ENCODE measurements at places on chromosomes 4 and X.

DNA sequence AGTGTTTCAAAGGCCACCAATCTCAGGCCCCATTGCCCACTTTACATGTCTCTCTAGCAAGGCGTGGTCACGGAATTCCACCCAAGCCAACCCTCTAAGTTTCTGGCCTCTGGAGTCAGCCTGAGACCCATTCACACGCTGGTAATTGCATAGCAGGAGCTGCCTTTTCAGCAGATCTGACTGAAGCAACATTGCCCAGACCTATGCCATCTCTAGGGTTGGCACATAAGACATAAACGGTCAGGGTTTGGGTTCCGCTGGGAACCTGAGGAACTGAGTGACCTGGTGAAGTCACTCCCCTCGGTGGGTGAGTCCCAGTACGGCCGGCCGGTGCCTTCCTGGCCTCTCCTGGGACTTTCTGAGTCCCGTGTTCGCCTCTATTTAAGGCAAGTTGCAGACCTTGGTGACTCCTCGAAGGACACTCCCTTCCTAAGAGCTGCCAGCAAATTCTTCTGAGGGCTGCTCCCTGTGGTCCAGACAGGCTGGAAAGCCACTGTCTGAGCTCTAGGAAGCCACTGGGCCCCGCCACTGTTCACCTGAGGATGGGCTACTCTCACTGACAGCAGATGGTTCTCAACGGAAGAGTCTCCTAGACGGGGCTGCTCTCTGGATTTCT, 15.9 kb downstream of the CTAG1A start:
- no peak for DNase-seq

- DNase-seq = no peak
These were observed 34.3 kb downstream of the FGFRL1 start for GRCh38 chr4:1045595-1046201.

DNA sequence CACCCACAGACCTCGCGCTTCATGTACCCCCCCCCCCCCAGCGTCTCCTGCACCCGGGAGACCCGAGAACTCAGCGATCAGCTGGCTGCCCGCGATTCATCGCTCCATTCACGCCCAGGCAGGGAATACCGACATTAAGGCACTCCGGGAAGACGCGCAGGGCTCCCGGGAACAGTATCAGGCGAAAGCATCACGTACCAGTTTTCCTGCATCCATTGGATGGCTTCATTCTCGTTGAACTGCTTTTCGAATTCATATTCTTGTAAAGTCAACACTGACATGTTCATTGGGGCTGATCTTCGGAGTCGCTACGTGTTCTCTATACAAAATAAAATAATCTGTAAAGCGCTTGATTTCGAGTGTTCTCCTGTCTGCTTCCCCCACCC, 373 bp downstream of the ELOVL6 start:
- DNase-seq = no peak

- no peak for DNase-seq
These were observed 79.0 kb downstream of the PDE5A start for GRCh38 chr4:119549639-119550038.

DNA sequence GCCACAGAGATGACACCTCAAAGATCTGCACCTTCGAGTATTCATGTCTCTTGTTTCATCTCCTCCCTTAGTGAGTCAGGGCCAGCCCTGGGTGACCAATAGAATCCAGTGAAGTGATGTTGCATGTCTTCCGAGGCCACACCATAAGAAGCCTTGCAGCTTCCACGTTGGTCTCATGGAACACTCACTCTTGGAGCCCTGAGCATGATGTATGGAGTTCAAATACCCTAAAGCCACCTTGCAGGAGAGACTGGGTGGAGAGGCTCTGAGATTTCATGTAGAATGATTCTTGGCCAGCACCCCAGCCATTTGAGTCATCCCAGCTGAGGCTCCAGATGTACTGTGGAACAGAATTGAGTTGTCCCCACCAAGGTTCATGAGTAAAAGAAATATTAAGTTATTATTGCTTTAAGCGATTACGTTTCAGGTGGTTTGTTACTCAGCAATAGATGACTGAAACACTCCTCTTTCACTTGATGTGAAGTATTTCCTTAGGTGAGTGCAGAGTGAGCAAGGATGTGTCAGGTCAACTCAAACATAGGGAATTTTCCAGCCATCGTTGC, 5.0 kb upstream of the RP2 start:
- DNase-seq = no peak

DNA sequence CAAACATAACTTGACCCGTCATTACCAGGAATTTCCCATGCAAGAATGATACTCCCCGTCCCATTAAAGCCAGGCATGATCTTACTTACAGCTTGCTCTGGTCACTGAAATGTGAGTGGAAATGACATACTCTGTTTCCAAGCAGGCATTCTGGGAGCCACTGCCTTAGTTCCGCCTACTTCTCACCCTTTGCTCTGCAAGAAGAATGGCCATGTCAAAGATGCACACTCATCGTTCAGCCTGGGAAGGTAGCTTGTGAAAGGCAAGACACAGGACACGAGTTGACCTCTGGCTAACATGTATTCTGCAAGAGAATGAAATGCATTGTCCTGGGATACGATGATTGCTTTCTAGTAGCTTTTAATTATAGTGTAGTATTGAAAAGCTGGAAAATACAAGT, 1144.4 kb downstream of the NLGN4X start:
- no peak for DNase-seq

GRCh38 chrX:63350465-63350877, 661 bp downstream of the SPIN4 start:
- no peak for DNase-seq

- DNase-seq = no peak
These were observed at the start of gene PSAPL1 for GRCh38 chr4:7434766-7435150. Gene PSAPL1, minus strand, starts transcription at chr4:7434930. Its CDS starts 51 bp downstream, at chr4:7434879.

DNA sequence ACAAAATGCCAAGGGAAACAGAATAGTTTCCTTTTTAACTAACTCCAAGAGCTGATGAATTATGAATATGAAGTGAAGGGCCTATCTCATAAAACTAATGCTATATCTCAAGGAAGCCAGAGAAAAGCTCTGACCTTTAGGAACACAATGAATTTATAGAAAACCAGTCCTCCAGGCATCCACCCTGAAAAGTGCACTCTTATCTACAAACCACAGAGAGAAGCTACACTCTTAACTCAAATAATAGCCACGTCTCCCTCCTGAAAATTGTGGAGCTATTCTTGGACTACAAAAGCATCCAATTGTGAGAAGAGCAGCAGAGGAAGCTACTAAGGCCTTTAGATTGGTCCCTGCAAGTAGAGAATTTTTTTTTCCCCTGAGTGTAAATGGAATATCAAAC, 253.9 kb downstream of the IL15 start:
- DNase-seq = no peak

- no peak for DNase-seq
These were observed 31.9 kb downstream of the MGAT4D start for GRCh38 chr4:140466146-140466545.

- no peak for DNase-seq
These were observed 57.2 kb downstream of the IRF2 start for GRCh38 chr4:184416913-184417734.

DNA sequence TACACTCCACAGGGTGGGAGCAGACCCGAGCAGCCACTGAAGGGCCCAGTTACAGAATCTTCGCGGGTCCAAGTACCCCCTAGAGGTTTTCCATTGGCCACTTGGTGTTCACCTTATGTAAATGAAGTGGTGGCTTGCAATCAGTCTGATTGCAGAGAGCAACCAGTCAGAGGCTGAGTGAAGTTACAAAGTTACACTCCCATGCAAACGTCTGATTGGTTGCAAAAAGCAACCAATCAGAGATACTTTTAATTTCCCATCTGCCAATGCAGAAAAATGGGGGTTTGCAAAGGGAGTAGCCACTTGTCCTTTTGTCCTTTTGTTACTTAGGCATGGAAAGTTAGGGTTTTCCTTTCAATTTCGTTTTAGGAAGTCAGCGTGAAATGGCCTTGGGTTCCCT, 27.0 kb upstream of the NKAP start:
- DNase-seq = no peak

DNA sequence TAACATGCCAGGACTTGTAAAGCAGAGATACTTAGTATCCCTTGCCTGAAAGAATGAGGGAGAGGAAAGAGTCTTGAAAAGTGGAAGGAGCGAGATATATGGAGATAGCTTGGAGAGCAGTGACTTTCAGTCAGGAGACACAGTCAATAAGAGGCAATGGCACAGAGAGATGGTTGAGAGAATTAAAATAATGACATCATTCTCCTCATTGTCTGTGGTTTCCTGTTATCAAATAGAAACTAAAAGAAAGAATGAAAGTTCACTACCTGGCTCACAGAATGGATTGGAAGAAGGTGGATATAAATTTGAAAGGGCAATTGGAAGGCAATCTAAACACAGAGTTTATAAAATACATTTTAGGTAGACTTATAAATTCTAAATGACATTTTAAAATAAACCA, 760.2 kb upstream of the AADAT start:
- DNase-seq = no peak

GRCh38 chrX:50769389-50770063, 44.5 kb downstream of the SHROOM4 start:
- DNase-seq = no peak

- DNase-seq = no peak
These were observed 56.6 kb upstream of the CHRDL1 start for GRCh38 chrX:110852180-110852579.

GRCh38 chrX:43467608-43468234, 188.4 kb upstream of the MAOA start:
- DNase-seq = no peak

DNA sequence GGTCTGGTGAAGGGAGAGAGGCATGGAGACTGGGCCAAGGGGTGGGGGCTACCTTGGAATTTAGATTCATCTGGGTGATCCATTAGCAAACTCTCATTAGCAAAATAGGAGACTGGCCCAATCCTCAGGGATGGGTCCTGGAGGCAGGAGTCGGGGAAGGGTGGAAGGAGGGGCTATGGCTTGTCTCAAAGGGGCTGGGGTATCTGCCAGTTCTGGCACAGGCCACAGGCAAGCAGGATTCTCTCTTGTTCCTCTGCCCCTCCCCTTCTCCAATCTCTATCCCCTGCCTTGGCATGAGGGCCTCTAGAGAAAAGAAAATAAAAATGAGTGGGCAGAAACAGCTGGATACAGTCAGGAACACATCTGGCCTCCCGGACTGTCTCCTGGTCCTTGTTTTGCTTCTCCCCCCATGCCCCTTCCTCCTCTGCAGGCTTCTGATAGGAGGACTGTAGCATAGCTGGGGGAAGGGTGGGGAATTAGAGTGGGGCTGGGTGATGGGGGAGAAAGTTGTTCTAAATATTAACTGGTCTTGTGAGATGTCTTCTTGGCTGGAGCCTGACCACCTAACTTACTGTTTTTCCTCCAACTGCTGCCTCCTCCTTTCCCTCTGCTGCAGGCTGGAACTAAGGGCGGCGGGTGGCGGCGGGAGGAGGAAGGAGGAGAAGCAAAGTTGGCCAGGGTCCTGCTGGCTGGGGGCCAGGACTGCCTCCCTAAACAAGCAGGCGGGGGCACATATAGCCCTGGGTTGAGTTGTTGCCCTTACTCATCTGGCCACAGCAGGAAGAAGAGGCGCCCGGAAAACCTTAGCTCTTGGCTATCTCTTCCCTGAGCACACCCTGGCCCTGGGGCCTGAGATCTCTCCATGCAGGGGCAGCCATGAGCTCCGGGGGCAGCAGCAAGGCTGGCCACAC, 53.3 kb upstream of the LAS1L start:
- no peak for DNase-seq
